ENCODE measurements at places on chromosomes 13 and 19.
A peak's percentile ranks its signal among the peaks of the same experiment; 100 is the strongest.

GRCh38 chr13:65584126-65584525 is 1646.0 kb downstream of the PCDH9 start:
- no peak overlapping the region for H3K4me3 ChIP-seq
- H3K36me3 ChIP-seq = peaks cover 6% of the 10 kb centered on the region
- H3K4me1 ChIP-seq = no peaks in the 10 kb centered on the region
- DNase-seq = no peak
- no peaks in the 10 kb centered on the region for H3K27me3 ChIP-seq
- H3K27ac ChIP-seq = no peak overlapping the region

DNA sequence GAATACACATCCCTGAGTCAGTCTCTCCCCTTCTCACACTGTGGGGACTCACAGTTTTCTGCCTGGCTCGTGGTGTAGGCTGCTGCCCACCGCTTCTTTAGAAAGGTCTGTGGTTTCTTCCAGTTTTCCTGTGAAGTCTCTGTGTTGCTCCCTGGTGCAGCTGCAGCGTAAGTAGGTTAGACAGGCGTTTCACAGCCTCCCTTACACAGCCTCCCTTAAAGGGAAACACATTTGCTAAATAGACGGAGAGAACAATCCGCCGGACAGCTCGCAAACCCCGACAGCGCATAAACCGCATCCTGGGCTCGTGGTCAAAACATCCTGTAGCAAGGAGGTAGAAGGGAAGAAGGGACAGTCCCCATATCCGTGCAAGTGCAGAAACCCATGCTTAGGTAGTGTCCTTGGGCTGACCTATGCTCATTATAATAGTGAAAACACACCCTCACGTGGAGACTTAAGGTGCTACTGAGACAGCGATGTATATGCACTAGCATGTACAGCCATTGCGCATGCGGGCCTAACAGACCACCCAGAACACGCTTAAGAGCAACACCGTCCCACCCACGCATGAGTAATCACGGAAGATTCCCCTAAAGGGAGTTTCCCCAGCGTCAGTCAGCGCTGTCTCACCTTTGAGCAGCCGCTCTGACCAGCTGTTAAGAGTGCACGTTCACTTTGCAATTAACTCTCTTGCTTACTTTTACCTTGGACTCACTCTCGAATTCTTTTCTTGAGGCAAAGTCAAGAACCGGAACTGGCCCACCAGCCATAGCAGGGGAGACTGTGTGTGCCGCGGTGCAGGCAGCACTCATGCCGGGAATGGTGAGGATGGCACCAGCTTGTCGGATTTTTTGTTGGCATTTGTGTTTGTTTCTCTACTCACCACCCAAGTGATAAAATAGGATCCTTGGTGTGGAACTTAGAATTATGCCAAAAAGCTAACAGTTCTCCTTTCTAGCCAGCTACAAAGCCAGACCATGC is 16.6 kb downstream of the SIGLEC8 start:
- peak overlapping the region; percentile 73 for H3K4me3 ChIP-seq
- DNase-seq = peak; percentile 94
- H3K27ac ChIP-seq = peak overlapping the region; percentile 84
- peaks cover 13% of the 10 kb centered on the region for H3K27me3 ChIP-seq

DNA sequence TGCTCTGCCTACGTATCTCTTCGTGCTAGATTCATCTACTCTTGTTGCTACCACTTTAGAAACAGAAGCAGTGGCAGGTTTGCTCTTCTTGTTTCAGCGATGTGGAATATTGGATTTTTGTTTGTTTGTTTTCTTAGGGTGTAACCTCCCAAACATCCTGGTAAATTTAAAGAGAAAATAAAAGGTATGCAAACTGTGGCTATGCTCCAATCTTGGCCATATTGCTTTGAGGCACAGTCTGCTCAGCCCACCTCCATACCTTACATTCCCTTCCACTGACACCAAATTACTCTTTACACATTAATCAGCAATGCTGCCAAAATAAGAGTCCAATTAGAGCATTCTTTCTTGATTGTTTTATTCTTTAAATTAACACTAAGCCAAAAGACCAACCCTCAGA is 25.2 kb upstream of the UBL3 start:
- peaks cover 28% of the 10 kb centered on the region for H3K27me3 ChIP-seq
- H3K4me1 ChIP-seq = no peaks in the 10 kb centered on the region
- H3K27ac ChIP-seq = no peak overlapping the region

DNA sequence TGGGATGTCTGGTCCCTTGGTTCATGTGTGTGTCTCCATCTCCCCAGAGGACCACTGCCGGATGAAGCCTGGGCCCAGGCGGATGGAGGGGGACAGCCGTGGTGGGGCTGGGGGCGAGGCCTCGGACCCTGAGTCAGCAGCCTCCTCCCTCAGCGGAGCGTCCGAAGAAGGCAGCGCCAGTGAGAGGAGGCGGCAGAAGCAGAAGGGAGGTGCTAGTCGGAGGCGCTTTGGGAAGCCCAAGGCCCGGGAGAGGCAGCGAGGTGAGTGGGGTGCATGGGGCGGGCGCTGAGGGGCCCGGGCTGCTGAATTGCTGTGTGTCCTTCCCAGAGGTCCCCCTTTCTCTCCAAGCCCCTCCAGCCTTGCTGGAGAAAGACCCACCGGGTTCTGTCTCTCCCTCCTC is 3.2 kb downstream of the CCDC106 start:
- H3K27ac ChIP-seq = no peak overlapping the region
- no peak overlapping the region for H3K4me3 ChIP-seq
- no peak for DNase-seq
- peaks cover 23% of the 10 kb centered on the region for H3K4me1 ChIP-seq
- H3K36me3 ChIP-seq = peaks cover 9% of the 10 kb centered on the region
- peaks cover 3% of the 10 kb centered on the region for H3K27me3 ChIP-seq

Measured in natural killer cell treated with Interleukin-12 subunit alpha and Interleukin-12 subunit beta and Interleukin-15 and Interleukin-18, amount 100 ng/mL, for 72 hours (primary cell).